Stimulated activated CD8-positive, alpha-beta memory T cell treated with anti-CD3 and anti-CD28 coated beads, Interleukin-7, amount 100 ng/mL, for 1 hour (primary cell): ENCODE measurements at places on chromosomes 3 and 15.

DNA sequence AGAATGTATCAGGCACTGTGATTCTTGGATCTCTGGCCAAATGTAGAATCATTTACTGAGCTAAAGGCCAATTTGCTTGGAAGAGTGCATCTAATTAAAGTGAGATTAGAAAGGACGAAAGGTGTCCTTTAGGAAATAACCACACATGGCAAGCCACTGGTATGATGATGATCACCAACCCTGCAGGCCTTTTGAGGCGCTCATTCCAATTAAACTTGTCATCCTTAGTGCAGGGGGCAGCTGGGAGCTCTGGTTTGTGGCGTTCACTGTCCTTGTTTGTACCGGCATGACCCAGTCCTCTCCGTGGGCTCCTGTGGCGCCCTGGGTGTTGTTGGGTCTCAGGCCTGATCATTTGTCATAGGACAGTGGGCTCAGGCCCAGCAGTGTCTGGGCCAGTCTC is 11.0 kb downstream of the LIMD1 start:
- DNase-seq = no peak

DNA sequence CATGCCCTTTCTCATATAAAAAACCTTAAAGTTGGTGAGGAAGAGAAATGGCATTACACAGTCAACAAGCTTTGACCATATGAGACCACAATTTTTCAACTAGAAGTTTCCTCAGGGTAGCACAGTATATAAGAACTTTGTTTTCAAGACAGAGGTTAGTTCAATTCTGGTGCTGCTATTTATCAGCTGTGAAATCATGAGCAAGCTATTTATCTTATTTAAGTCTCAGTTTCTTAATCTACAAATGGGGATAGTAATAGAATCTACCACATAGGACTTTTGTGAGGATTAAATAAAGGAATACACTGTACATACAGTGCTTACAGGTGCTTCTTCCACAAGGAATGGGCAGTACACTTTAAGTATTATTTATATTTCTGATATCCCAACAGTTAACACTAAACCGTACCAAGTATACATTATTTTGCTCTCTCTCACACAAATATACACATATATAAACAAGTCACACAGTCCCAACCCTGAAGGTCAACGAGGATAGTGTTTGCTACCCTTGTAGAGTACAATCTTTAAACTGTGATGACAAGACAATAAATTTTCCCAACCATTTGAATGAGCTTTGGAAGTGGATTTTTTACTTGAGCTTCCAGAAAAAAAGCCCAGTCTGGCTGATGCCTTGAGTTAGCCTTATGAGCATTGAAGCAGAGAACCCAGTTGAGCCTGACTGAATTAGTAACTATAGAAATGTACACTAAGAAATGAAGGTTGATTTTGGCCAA is 178.8 kb downstream of the TNIK start:
- no peak for DNase-seq

GRCh38 chr3:23518441-23518840 is 287.3 kb upstream of the UBE2E1 start:
- no peak for DNase-seq

DNA sequence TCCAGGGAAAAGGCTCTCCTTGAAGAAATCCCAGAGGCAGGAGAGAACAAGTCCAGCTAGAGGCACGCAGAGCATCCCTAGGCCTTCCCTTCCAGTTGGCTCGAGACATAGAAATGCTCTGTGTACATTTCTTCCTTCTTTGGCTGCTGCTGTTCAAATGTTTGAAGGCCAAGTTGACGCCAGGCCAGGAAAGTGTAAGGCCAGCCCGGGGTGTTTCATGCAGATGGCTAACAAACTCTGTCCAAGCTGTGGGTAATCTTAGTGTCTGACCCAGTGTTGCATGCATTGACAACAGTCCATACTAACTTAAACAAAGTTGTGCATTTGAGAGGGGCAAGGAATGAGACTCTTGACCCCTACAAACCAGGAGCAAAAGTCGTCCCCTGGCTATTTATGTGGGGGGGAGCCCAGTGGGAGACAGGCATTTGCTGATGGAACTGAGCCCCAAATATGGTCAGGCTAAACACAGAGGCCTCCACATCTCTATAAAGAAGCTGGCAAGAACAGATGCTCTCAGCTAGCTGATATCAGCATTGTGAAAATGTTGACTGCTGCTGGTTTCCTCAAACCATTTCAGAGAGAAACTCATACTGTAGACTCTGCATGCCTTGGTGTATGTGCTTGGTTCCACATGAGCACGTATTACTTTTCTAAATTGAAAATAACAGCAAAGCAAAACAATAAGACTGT is 139.5 kb downstream of the ADAMTS9 start:
- DNase-seq = no peak

DNA sequence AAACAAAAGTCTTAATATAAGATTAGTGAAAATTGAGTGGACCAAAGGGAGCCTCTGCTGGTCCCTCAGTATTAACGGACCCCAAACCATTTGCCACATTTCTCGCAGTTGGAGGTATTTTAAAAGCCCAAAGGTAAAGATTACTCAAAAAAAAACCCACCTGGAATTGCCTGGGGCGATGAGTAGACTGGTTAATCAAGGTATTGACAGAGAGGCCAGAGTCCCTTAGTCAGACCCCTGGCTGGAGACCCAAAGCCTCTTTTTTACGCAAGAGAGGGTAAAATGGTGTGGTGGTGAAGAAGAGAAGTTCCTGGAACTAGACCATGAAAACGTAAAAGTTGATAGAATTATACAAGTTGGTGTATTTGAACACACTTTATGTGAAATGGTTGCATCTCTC is 137.2 kb downstream of the IMPG2 start:
- DNase-seq = no peak

DNA sequence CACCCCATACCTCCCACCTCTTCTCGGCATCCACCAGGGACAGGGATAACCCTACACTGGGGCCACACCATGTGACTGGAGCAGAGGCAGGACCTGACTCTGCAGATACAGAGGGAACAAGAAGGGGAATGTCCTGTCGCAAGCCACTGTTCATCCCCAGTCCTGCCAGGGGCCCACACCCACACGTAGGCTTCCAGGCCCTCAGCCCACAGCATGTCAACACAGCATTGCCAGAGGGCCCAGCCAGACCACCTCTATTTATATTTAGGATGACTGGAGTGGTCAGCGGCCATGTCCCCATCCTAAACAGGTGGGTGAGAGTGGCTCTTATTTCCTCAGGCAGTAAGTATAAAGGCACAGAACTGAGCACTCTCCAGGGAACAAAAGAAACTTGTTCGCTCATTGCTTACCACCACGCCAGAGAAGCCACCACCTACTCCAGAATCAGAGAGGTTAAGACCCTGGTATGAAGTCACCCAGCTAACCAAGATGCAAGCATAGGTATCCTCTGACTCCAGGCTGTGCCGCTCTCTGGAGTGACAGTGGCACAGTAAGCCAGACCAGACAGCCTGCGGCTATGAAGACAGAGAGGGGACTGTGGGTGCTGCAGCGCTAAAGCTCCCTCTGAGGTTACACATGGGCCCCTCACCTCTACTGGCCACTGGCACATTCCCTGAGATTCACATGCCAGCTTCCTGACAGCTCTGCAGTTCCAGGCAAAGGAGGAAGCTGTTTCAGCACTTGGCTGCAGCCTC is 67.9 kb downstream of the LRIG1 start:
- DNase-seq = no peak

DNA sequence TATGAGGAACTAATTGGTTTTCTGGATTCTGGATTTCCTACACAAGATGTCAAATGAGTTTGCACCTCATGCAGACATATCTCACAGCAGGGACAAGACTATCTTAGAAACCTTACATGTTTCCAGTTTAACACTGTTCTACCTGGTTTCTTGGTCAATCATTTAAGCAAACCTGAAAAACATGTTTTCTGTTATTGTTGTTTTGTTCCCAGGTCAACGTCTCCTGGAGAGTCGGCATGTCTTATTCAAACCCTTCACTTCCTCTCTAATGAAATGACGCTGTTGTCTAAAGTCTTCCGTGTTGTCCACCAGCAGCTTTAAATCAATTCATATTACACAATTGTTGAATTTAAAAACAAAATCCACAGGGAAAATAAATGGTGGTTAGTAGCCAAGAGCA is 150.9 kb downstream of the CNTN3 start:
- DNase-seq = no peak
